Suprapubic skin (tissue), 4 donors: ENCODE measurements at places on chromosomes 1 and 21. TPM values are rescaled to one million over a fixed set of nuclear protein-coding genes. Genes with fewer than 3 reads are reported as not detected.

DNA sequence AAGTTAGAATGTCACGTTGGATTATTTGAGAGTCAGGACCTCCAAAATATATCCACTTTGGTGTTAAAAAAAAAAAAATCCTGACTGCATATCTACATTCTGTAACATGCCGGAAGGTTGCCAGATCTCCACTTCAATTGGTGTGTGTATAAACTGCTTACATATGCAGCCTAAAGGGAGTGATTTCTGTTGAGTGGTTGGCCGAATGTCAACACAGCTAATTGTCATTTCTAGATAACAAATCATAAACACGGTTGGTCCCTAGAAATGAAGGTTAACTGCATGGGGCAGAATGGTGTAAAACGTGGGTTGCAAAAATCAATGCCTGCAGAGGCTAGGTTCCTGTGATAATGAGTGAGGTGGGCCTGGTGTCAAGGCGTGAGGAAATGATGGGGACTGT is 15.0 kb upstream of the ROR1 start:
- H3K4me3 ChIP-seq: no peak overlapping the region
- H3K27me3 ChIP-seq: no peaks in the 10 kb centered on the region
- H3K27ac ChIP-seq: no peak overlapping the region
- no peaks in the 10 kb centered on the region for H3K36me3 ChIP-seq
- no peaks in the 10 kb centered on the region for H3K4me1 ChIP-seq

GRCh38 chr1:229280921-229281320 is 10.0 kb downstream of the RAB4A start:
- no peak for DNase-seq
- no peak overlapping the region for H3K27ac ChIP-seq
- H3K4me1 ChIP-seq: no peaks in the 10 kb centered on the region
- H3K36me3 ChIP-seq: no peaks in the 10 kb centered on the region
- no peaks in the 10 kb centered on the region for H3K27me3 ChIP-seq
- no peak overlapping the region for H3K4me3 ChIP-seq

DNA sequence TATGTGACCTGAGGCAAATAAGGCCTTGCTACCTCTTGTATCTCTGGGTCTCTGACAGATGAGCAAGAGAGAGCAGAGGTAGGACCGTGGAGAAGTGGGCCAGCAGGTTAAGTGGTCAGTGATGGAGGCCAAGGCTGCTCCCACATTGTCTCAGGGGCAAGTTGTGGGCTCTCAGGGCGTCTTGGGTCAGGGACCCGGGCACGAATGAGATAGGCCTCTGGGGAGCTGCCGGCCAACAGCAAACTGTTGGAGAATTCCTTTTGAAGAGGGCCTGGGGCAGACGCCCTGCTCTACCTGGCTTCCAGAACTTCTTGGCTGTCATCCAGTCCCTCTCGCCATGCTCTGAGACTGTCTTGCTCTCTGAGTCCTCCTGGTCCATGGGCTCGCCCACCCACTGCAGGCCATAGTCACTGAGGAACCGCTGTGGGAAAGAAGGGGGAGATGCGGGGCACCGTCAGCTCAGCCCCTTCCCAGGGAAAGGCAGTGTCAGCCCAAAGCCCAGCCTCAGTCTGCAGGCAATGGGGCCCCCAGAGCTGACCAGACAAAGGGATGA is 12.4 kb downstream of the UBXN11 start:
- no peaks in the 10 kb centered on the region for H3K27me3 ChIP-seq
- H3K27ac ChIP-seq: no peak overlapping the region
- no peak overlapping the region for H3K4me3 ChIP-seq
- H3K36me3 ChIP-seq: peaks cover 4% of the 10 kb centered on the region
- DNase-seq: no peak

DNA sequence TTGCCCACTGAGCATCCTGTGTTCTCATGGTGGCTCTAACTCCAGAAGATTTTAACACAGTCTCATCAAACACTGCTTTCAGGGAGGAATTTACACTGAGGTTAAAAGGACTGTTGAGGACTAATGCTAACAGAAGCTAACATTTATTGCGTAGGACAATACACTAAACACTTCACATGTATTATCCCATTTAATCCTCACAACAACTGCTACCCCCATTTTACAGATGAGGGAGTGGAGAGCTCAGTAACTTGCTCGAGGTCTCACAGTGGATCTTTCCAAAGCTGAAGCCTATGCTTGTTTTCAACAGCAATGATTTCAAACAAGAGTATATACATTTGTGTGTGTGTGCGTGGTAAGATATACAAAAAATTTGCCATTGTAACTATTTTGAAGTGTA is 13.9 kb downstream of the ATF3 start:
- H3K36me3 ChIP-seq: peaks cover 31% of the 10 kb centered on the region
- H3K27ac ChIP-seq: no peak overlapping the region
- no peak overlapping the region for H3K4me3 ChIP-seq
- no peaks in the 10 kb centered on the region for H3K4me1 ChIP-seq
- no peaks in the 10 kb centered on the region for H3K27me3 ChIP-seq
- DNase-seq: no peak

DNA sequence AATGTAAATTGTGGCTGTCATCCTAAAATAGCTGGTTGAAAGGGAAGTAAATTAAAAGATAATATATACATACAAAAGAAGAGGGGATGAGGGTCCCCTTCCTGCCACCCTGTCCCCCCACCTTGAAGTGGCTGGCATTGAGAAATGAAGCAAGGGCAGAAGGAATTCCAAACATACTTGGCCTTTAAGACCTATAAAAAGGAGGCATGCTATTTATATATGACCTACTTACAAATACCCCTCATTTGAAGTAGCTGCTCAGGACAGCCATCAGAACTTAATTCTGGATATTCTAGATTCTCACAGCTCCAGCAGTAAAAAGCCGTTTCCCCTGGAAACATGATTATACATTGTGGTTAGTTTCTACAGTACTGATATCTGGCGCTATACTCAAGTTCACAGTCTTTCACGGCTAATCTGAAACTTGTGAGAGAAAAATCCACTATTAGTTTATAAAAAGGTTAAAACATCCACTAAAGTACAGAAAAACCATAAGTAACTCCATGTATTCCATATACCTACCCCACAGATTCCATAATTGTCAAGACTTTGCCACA is 9.6 kb upstream of the MAP10 start:
- no peak for DNase-seq
- H3K36me3 ChIP-seq: no peaks in the 10 kb centered on the region
- H3K27me3 ChIP-seq: no peaks in the 10 kb centered on the region
- no peak overlapping the region for H3K4me3 ChIP-seq
- no peaks in the 10 kb centered on the region for H3K4me1 ChIP-seq

The MYOC gene
- total RNA-seq: 1.9 TPM
